ENCODE measurements at places on chromosomes 5 and 9. TPM values are rescaled to one million over a fixed set of nuclear protein-coding genes. Genes with fewer than 3 reads are reported as not detected.

DNA sequence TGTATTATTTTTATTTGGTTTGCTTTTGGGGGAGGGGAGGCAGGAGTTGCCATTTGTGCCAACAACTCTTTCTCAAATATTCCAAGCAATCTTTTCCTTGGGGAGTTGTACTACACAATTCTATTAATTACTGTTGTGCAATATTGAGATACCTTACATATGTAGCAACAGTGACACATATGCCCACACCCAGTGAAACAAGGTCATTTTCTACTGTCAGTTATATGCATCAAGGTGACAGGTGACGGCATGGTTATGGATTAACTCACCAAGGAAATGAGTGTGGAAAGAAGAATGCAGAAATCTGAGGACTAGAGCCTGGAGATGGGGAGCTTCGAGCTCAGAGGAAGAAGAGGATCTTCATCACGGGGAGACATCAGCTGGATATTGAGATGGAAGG, 17.9 kb upstream of the MSMP start:
- no peaks in the 10 kb centered on the region for H3K36me3 ChIP-seq
- peaks cover 12% of the 10 kb centered on the region for H3K4me1 ChIP-seq
- H3K4me3 ChIP-seq = no peak overlapping the region
- no peaks in the 10 kb centered on the region for H3K27me3 ChIP-seq

DNA sequence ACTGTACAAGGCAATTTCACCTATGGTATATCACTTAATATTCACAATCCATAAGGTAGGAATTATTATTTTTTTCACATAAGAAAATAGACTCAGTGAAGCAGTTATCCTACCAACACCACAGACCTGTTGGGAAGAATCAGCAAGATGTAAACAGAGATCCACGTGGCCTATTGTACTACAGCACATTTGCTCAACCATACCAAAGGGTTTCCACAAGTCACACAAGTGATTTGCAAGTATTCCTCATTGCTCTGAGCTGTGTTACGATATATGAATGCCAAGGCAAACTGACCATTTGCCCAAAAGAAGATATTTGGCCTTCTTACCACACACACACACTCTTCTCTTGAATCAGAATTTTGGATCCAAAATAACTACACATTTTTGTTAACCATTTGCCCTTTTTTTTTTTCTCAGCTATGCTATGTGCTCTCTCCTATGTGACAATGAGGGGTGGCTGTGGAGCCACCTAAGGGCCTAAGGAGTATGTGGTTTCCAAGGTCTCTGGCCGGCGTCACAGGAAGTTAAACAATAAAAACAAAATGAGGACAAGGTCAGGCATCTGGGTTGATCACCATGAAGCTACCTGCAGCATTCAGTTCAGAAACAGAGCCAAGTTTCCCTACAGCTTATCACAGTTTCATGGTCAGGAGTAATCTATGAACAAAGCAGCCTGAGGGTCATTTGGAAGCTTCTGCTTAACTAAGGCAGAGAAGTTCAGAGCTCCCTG, 171.0 kb upstream of the FREM1 start:
- no peaks in the 10 kb centered on the region for H3K36me3 ChIP-seq
- H3K27me3 ChIP-seq = no peaks in the 10 kb centered on the region
- H3K4me3 ChIP-seq = no peak overlapping the region

- DNase-seq = no peak
- H3K36me3 ChIP-seq = no peaks in the 10 kb centered on the region
- H3K27ac ChIP-seq = no peak overlapping the region
- no peak overlapping the region for H3K4me3 ChIP-seq
Measured at GRCh38 chr9:98925956-98926355, 17.8 kb upstream of the COL15A1 start.

DNA sequence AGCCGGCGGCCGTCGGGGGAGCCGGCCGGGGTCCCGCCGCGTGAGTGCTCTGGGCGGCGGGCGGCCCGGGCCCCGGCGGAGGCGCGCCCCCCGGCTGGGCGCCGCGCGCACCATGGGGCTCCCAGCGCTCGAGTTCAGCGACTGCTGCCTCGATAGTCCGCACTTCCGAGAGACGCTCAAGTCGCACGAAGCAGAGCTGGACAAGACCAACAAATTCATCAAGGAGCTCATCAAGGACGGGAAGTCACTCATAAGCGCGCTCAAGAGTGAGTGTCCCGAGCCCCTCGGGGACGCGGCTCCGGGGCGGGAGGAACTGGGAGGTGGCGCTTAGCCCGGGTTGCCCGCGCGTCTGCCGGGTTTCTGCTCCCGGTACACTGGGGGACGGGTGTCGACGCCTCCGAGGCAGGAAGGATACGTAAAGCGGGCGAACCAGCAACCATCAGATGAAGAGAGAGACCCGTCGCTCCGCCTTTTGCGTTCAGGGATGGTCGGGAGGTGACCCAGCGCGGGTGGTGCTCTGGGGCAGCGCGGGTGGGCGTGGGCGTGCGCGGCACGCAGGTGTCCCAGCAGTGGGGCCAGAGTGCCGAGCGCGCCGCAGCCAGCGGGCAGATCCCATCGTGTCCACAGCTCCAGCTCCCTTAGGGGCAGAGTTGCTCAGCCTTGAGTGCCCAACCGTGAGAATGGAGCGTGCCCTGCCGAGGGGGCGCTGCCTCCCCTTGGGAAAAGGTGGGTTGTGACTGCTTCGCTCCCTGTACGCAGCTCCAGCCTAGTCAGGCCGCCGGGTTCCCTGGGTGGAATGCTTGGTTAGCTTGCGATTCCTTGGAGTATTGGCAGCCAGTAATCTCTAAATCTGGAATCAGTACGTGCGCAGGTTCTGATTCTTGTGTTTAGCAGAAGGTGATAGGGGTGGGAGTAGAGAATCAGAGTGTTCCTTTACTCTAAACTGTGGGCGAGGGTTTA, 753 bp downstream of the ARHGAP26 start:
- H3K27me3 ChIP-seq = no peaks in the 10 kb centered on the region
- DNase-seq = peak; percentile 43
- peak overlapping the region; percentile 96 for H3K4me3 ChIP-seq
- peak overlapping the region; percentile 89 for H3K27ac ChIP-seq

GRCh38 chr5:54700986-54701578, 183.5 kb downstream of the SNX18 start:
- H3K36me3 ChIP-seq = no peaks in the 10 kb centered on the region
- no peaks in the 10 kb centered on the region for H3K27me3 ChIP-seq
- DNase-seq = no peak
- no peak overlapping the region for H3K27ac ChIP-seq
- no peak overlapping the region for H3K4me3 ChIP-seq

DNA sequence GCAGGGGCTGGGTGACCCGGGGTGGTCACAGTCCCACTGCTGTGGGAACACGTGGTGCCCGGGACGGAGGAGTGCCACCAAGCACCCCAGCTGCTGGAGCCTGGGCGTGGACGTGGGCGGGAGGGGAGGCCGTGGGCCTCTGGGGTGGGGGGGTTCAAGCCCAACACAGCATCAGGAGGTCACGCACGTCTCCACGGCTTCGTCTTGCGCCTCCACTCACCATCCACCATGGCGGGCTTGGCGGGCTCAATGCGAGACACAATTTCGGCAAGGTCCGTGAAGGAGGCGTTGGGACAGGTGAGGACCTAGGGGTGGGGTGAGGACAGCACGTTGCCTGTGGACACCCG, 2.2 kb upstream of the NSMF start:
- H3K4me1 ChIP-seq = no peaks in the 10 kb centered on the region
- no peaks in the 10 kb centered on the region for H3K27me3 ChIP-seq
- no peak for DNase-seq
- no peak overlapping the region for H3K4me3 ChIP-seq
- H3K36me3 ChIP-seq = no peaks in the 10 kb centered on the region
- no peak overlapping the region for H3K27ac ChIP-seq

DNA sequence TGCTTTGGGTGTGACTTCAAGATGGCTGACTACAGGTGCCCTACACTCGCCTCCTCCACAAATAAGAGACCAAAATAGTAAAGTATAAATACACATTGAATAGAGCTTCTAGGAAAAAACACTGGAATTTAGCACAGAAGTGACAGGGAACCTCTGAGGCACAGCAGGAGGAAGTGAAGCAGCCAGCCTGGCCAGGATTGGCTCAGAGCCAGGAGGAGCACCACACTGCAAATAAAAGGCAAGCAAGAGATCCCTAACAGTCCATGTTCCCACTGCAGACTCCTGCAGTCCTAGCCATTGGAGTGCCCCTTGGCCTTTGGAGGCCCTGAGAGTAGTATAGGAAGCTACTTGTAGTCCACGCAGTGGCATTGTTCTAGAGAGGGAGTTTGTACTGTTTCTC, 186.7 kb upstream of the TLX3 start:
- H3K4me1 ChIP-seq = no peaks in the 10 kb centered on the region
- no peaks in the 10 kb centered on the region for H3K36me3 ChIP-seq
- H3K27ac ChIP-seq = no peak overlapping the region
- no peaks in the 10 kb centered on the region for H3K27me3 ChIP-seq

DNA sequence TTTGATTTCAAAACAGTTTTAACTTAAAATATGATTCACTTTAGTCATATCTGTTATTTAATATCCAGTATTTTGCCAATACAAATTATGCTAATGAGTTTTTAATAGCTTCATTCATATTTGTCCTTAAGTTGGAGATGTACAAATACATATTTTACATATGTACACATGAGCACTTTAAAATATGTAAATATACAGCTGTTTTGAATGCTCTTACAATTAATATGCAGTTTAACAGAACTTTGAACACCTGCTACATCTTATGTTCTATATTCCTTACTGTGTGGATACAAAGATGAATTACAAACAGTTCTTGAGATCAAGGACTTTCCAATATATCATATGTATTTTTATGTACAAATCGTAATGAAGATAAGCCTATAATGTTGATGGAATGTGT, 74.0 kb downstream of the CHSY3 start:
- H3K4me1 ChIP-seq = no peaks in the 10 kb centered on the region
- H3K27me3 ChIP-seq = no peaks in the 10 kb centered on the region
- no peak for DNase-seq
- H3K27ac ChIP-seq = no peak overlapping the region

- H3K27ac ChIP-seq = no peak overlapping the region
- no peaks in the 10 kb centered on the region for H3K4me1 ChIP-seq
- H3K27me3 ChIP-seq = no peaks in the 10 kb centered on the region
Measured at GRCh38 chr5:133246376-133247150, 194.8 kb downstream of the HSPA4 start.

DNA sequence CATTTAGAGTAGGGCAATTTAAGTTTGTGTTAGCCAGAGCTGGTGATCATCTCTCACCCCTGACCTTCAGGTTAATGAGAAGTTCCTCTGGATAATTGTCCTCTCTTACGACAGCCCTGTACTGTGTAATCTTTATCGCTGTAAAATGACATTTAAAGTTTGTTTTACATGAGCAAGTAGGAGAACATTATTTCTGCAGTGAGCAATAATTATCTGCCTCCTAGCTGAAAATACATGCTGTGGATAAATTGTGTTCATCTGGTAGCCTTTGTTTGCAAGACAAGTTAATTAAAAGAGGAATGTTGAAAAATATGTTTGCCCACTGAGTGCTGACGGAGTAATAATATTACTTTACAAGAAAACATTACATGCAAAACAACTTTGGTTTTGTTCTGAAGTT, 1083.8 kb upstream of the NUDT12 start:
- H3K4me3 ChIP-seq = no peak overlapping the region
- DNase-seq = no peak
- no peak overlapping the region for H3K27ac ChIP-seq
- no peaks in the 10 kb centered on the region for H3K36me3 ChIP-seq
- H3K4me1 ChIP-seq = no peaks in the 10 kb centered on the region

DNA sequence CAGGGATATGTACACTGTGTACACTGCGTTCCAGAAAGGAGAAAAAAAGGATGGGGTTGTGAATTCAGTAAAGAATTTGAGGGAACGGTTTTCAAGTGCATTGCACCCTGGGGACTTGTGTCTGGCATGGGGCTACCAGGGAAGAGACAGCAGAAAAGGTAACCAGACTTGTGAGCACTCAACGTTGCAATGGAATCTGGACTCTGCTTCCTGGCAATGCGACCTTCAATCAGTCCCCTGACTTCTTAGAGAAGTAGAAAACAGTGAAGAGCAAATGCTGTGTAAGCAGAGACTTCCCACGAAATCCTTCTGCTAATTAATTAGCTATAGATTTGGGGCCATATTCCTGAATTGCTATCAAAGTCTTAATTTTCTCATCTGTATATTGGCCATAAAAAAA, 36.3 kb downstream of the MACIR start:
- H3K4me3 ChIP-seq = no peak overlapping the region
- H3K27me3 ChIP-seq = no peaks in the 10 kb centered on the region
- DNase-seq = no peak
- no peaks in the 10 kb centered on the region for H3K36me3 ChIP-seq

DNA sequence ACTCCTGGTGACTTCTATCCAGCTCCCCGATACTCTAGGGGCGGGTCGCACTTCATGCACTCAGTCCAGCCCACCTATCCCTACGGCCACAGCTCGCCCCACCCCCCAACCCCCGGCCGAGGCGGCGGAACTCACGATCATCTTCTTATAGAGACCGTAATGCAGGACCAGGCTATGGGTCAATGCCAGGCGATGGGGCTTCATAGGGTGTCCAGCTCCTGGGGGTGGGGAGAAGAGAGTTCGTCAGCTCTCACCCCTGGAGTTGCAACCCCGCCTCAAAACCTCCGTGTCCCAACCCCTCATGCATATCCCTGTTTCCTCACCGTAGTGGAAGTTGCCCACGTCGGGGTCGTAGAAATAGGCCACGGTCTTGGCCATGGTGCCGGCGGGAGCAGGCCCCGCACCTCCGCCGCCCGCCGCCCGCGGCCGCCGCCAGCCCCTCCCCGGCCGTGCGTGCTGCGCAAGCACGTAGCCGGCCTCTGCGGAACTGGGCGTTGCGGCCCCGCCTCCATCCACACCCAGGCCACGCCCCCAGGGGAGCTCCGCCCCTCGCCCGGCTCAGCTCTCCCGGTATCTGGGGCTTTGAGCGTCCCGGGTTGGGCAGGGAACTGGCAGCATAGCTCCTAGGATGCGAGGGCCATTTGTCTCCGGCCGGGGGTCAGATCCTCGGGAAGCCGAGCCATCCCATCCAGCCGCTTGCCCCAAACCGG, at the start of the genes HDAC3 and RELL2:
Gene HDAC3, minus strand, starts transcription at position 437 of the 710 bp plus-strand sequence. Its CDS starts 59 bp downstream, at position 378.
Gene RELL2, plus strand, starts transcription at position 585 of the 710 bp plus-strand sequence. CDS start 1,229 bp downstream, outside the sequence.
- peak within 1 kb of the TSS; percentile 56 for H3K27ac ChIP-seq
- peak; percentile 96 for DNase-seq
- no peaks in the 10 kb centered on the region for H3K36me3 ChIP-seq
- H3K4me1 ChIP-seq = peaks cover 9% of the 10 kb centered on the region
- peak within 1 kb of the TSS; percentile 66 for H3K4me3 ChIP-seq
- H3K27me3 ChIP-seq = no peaks in the 10 kb centered on the region

Gene FAM153A
- total RNA-seq = 6.7 TPM

Gene TAF7
- 23.8 TPM for total RNA-seq

Gene LMX1B
- total RNA-seq = 0.24 TPM

Gene PRKACG
- total RNA-seq = not detected

Gene SLCO6A1
- not detected for total RNA-seq

Gene PPP3R2
- not detected for total RNA-seq

Gene PITX1
- not detected for total RNA-seq

Gene PLCXD3
- 3.5 TPM for total RNA-seq

Gene ITGA2
- 1.5 TPM for total RNA-seq

Gene HTR1A
- not detected for total RNA-seq

Data from pancreas (tissue), 10 donors.